ENCODE measurements at places on chromosomes 1 and 21.

- DNase-seq = no peak
These were observed 488.9 kb downstream of the PTPRU start for GRCh38 chr1:29725262-29725661.

DNA sequence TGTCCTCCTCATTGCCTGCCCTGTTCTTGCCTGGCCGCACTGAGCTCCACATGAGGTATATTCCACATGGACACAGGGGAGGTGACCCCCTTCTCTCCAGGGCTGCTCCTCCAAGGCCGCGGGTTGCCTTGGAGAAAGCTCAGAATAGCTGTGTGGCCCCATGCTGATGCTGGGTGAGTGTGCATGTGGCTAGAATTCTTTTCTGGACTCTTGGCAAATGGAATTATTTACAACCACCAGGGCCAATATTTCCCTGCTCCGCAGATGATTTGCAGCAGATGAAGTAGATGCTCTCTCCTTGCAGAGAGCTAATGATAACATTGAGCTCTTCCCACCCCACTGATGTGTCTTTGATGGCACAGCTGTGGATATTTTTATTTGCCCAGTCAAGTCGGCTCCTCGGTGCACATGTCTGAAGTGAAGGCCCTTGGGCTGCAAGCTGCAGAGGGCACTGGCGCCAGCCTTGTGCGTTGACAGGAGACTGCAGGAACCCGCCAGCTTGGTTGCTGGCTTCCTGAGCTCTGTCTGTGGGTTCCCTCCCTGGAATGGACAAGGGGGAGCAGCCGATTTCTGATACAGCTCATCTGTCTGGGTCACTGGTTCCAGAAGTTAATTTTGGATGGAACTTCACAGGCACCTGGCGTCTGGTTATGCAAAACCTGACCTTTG is 404.7 kb upstream of the VAMP3 start:
- no peak for DNase-seq

DNA sequence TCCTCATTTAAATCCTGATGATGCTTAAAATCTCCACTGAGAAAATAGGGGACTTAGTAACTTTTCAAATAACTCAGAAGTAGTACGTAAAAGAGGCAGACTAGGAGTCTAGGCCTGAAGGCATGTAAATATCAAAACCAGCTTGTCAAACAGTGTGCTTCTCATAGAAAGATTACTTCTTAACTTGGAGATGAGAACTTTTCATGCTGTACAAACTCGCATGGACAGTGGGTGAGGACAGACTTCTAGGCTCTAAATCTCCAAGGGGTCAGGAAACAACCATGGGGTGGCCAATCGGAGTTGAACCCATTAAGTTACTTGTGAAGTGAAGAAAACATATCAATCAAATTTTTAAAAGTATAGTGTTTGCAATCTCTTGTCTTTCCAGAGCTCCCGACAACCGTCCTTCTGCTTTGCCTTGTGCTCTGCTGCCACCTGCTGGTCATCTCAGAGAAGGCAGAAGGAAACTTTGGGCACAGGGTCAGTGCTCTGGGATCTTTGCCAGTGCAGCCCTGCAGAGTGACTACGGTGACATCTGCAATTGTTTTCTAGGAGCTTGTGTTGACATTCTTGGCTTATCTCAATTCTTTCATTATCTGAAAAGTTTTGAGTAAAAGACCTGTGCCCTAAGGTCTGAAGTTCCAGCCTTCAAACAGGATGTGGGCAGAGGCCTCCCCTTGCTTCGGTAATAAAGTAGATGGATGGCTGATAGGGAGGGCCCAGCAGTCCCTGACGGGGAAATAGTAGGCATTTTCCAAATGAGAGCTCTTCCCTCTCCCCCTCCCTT is 105.1 kb upstream of the PDE4B start:
- DNase-seq = peak; percentile 50

DNA sequence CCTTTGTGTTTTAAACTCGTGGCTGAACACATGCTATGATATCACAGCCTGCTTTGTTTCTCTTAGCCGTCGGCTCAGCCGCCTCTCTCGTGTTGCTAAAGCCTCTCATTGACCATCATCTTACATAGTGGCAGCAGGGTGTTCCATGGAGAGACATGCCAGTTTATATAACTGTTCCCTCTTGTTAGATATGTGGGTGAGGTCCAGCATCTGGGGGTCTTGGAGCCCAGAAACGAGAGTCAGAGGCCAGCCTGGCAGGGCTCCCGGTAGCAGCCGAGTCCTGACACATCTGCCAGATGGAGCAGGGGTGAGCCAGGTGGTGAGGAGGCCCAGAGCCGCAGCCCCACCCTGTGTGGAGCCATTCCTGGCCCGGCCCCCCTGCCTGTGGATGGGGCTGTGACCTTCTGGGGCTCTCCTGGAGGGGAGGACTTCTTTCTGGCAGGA is 11.9 kb downstream of the PODN start:
- DNase-seq = peak; percentile 6

GRCh38 chr21:44988607-44989536 is 49.0 kb downstream of the SLX9 start:
- no peak for DNase-seq

DNA sequence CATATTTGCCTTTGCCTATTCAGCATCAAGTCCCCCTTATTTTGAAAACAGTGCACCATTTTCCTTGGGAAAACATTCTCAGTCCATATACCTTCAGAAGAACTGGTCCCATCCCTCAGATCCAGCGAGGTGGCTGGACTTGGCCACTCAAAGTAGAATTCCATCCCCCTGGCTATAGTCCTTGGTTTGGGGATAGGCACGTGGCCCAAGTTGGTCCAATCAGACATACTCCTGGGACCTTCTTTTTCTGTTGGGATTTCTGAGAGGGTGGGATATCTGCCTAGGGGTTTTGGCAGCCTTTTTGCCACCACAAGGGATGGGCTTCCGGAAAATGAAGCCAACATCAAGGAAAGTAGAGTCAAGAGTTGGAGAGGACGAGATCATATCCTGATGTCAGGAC is 10.7 kb upstream of the MATN1 start:
- no peak for DNase-seq

DNA sequence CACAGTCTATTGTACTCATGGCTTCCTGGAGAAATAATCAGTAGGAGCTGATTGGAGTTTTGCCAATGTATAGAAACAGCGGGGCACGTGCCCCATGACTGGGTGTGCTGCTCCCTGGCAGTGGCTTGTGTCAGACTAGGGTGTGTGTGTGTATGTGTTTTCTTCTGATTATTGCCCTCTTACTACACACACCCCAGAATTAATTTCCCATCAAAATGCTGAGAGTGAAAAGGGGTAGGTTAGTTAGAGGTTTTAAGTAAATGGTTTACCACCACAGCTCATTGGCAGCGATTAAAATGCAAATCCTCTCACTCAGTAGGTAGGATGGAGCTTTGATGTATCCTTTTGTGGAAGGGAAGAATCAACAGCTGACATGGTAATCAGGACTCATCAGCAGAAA is 29.9 kb downstream of the HHAT start:
- no peak for DNase-seq

DNA sequence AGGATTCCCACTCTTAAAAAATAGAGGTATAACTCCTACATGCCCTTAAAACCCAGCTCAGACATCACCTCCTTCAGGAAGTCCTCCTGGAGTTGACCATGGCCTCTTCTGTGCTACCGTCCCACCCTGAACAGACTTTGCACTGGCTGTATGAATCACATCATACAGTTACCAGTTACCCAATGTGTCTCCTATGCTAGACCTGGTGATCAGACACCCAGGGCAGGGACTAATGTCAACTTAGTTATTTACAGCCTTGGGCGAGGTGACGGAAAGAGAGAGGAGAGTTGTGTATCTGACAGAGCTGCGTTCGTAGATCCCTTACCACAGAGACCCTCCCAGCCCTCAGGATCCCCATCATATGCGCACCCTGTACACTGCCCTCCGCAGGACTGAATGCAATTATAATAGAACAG is 72.7 kb downstream of the SLC66A1 start:
- no peak for DNase-seq

GRCh38 chr1:114379987-114380386 is 131.0 kb downstream of the TRIM33 start:
- no peak for DNase-seq

DNA sequence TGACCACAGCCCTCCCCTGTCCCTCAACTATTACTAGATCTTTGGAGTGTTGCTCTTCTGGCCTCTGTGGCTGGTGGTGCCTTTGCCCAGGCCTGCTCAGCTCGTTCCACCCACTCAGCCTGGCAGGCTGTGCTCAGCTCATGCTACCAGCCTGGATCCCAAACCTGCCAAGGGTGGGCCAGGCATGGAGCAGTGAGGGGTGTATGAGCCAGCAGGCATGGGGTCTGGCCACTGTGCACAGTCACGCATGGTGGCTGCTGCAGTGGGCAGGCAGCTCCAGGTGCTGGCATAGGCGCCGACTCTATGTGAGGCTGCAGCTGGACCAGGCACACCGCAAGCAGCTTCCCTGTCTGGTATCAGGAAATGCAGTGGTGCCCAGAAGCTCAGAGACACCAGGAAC is 449.9 kb downstream of the MATN1 start:
- DNase-seq = no peak

DNA sequence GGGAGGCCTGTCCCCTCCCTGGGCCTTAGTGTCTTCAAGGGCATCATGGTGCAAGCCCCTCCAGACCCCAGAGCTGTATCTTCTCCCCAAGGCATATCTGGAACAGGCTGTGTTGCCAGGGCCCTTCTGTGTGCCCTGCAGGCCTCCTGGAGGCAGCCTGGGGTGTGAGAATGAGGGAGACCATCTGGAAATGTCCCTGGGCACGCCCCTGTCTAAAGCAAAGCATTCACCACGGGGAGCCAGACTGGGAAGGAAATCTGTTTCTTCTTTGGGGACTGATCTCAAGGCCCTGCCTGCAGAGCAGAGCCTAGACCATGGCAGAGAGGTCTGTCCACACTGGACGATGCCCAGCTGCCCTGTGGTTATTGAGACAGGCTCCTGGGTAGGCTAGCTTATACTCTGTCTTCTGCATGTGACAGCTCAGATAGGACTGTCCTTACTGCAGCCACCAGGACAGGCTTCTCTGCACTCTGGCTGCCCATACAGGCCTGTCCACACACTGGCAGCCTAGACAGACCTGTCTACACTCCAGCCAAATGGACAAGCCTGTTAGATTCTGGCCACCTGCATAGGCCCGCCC is 24.6 kb downstream of the PODN start:
- DNase-seq = no peak

DNA sequence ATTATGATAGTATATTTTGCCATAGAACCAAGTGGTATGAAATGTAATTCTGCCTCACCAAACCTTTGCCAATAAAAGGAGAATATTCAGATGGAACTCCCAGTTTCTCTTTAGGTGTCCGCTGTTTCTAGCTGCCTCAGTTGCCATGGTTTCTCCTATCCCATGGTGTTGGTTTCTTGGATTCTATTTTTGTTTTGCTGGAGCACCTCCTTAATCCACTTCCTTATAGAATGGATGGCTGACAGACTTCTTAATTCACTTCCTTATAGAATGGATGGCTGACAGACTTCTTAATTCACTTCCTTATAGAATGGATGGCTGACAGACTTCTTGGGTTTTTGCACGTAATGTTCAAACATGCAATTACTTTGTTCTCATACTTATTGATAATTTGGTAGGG is 43.7 kb downstream of the ADARB1 start:
- DNase-seq = no peak

DNA sequence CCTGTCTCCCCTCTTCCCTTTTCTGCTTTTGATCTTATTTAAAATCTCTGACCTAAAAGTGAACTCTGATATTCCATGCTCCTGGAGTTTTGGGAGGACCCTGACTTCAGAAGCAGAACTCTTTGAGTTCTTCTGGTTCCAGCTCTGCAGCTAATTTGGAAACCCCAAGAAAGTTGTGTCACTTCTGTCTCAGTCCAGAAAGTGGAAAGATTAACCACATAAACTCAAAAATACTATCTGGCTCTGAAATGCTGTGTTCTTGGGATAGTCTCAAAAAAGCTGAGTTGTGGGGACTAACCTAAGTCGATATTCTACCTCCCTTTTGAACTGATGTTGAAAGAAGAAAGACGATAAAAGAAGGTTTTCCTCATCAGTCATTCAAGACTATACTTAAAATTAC is 59.8 kb downstream of the ITPKB start:
- DNase-seq = no peak

GRCh38 chr1:108120163-108120562 is 80.0 kb downstream of the SLC25A24 start:
- DNase-seq = no peak

DNA sequence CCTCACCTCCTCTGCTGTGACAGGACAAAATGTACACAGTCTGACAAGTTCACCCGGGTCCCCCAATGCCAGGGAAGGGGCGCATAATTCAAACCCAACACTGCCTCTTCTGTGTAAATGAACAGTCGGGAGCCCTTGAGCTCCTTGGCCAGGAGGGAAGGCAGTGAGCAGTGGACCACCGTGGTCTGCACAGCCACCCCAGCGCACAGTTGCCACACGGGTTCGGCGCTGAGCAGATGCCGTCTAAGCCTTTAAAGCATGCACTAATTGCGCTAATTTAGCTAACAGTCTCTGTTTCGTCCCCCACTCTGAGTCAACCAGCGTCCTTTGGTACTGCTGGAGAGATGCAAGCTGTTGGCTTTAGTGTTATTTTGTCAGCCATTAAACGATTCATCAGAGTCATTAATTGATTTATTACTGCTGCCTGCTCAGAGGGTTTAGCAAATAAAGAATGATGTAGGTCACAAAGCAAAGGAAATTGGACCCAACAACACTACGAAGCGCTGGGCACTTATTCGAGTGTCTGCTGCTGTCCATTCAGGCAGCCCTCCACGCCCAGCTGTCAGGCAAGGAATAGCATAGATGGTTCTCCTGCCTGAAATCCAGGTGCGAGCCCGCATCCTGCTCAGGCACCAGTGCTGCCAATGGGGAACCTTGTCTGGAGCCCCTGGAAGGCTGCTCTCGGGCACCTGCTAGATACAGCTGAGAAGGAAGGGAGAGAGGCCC is 91.5 kb downstream of the MRPL37 start:
- no peak for DNase-seq

- DNase-seq = no peak
These were observed 40.9 kb downstream of the NEGR1 start for GRCh38 chr1:72241397-72241796.

All from T-helper 17 cell (primary cell).